ENCODE measurements at places on chromosomes 6 and 20. TPM values are rescaled to one million over a fixed set of nuclear protein-coding genes. Genes with fewer than 3 reads are reported as not detected.
A peak's percentile ranks its signal among the peaks of the same experiment; 100 is the strongest.

DNA sequence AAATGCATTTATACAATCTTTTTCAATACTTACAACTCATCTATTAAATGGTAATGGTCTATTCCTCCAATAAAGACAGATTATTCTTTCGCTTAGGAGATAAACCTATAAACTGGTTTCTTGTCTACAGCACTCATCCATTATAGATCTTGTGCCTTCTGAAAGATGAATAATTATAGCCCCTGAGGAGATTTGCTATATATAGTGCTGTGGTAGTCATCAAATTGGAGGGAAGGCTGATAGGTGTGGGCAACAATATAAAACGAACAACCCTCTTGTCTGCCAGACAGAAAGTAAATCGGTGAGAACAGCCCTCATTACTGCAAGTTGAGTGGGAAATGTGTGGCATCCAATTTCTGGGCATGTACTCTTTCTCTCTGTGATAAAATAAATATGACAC, 292.5 kb upstream of the CNR1 start:
- ATAC-seq, result no peak

- ATAC-seq, result no peak
Measured at GRCh38 chr6:46605091-46605797, 47.4 kb downstream of the CYP39A1 start.

TRIM40 gene
- total RNA-seq, result not detected

DNA sequence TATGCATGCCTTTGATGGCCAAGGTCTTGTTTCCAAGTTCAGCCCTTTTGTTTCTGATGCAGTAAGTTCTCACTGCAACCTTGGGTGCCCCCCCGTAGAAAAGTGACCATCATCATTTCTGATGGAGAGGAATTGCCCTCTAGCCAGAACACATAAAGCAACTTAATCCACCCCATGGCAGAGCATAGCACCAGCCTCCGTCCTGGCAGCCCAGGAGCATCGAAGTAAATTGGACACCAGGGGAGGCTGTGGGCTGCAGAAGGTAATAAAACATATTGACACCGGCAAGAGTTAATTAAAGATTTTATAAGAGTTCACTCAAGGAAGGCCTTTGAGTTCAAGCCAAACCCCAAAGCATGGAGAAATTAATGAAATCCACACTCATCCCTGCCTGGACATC, 39.2 kb upstream of the CST7 start:
- no peak for ATAC-seq

GRCh38 chr6:148304976-148305375, 37.7 kb upstream of the SASH1 start:
- ATAC-seq, result no peak

EDN3 gene
- 9.7 TPM for total RNA-seq

DNA sequence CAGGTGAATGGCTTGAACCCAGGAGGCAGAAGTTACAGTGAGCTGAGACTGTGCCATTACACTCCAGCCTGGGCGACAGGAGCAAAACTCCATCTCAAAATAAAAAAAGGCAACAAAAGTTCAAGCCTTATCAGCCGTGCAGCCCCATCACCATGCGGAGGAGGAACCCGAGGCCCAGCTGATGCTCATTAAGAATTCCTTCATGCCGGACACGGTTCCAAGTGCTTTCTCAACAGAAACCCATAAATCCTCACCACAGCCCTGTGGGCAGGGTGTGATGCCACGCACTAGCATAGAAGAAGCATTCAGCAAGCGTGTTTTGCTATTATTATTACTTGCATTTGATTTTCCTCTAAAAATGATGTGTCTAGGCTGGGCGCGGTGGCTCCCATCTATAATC, 56.3 kb downstream of the PREX1 start:
- no peak for ATAC-seq

DNA sequence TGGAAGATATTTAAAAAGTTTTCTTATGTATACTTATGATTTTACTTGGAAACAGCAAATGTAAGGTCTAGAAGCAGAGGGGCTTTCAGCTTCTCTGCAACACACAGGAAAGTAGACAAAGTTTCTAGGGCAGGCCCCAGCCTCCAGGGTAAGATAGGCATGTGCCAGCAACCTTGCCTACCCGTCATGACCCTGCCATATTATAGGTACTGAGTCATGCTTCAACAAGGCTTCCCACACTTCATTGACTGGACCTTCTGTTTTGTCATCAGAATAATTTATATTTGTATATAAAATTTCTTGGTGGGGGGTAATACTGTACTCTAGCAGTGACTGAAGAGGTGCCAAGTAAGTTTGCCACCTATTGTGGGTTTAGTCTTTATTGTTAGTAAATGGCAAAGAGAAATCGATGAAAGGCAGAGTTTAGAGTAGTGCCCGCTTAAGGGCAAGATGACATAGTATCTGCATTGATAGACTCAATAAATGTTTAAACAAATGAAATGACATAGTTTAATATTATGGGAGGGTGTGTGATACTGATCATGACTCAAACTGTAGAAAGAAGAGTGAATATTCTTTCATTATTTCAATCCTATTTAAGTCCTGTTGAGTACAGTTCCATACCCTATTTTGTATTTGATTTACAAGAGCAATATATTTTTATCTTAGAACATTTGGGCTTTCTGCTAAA, 95.6 kb downstream of the JARID2 start:
- no peak for ATAC-seq

- no peak for ATAC-seq
Measured at GRCh38 chr6:159450815-159451465, 242.1 kb downstream of the SOD2 start.

- peak; percentile 80 for ATAC-seq
Measured at GRCh38 chr6:170011204-170012036, 260.0 kb downstream of the ERMARD start.

IPCEF1 gene
- 1.2 TPM for total RNA-seq

GRCh38 chr6:14079433-14079832, 38.1 kb upstream of the CD83 start:
- no peak for ATAC-seq

CHRNA4 gene
- not detected for total RNA-seq

DNA sequence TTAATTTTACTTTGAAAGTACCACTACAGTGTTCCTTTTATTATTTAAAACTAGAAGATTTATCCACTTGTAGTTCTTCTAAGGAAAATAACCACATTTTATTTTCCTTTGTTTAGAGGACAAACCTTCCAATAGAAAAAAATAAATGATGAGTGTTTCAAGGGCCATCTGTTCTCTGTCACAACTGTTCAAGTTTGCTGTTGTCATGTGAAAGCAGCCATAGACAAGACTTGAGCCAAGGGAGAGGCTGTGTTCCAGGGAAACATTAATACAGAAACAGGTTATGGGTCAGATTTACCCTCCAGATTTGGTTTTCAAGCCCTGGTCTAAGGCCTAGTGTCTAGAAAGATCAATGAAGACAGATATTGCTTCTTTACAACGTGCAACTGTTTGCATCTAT, 463.6 kb downstream of the C6orf118 start:
- ATAC-seq, result no peak

DNA sequence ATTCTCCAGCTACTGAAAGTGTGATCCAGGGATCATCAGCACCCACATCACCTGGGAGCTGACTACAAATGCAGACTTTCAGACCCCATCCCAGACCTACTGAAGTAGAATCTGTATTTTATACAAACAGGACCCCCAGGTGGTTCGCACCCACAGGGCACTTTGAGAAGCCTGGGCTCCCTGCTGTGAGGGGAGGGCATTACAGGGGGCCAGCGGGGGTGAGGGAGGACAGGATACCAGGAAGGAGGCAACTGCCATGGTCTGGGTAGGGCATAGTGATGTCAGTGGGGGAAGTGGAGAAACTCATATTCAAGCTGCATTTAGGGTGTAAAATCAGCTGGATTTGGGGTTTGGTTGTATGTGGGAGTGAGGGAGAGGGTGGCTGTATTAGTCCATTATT, 2.0 kb upstream of the ADA start:
- ATAC-seq, result no peak

BRD2 gene
- 154 TPM for total RNA-seq

TRIM10 gene
- not detected for total RNA-seq

GRCh38 chr6:12379181-12379580, 89.0 kb downstream of the EDN1 start:
- no peak for ATAC-seq

TAF11 gene
- total RNA-seq, result 20.9 TPM

PTCRA gene
- not detected for total RNA-seq

GRCh38 chr6:120357447-120357846, 976.8 kb downstream of the TBC1D32 start:
- ATAC-seq, result no peak

DNA sequence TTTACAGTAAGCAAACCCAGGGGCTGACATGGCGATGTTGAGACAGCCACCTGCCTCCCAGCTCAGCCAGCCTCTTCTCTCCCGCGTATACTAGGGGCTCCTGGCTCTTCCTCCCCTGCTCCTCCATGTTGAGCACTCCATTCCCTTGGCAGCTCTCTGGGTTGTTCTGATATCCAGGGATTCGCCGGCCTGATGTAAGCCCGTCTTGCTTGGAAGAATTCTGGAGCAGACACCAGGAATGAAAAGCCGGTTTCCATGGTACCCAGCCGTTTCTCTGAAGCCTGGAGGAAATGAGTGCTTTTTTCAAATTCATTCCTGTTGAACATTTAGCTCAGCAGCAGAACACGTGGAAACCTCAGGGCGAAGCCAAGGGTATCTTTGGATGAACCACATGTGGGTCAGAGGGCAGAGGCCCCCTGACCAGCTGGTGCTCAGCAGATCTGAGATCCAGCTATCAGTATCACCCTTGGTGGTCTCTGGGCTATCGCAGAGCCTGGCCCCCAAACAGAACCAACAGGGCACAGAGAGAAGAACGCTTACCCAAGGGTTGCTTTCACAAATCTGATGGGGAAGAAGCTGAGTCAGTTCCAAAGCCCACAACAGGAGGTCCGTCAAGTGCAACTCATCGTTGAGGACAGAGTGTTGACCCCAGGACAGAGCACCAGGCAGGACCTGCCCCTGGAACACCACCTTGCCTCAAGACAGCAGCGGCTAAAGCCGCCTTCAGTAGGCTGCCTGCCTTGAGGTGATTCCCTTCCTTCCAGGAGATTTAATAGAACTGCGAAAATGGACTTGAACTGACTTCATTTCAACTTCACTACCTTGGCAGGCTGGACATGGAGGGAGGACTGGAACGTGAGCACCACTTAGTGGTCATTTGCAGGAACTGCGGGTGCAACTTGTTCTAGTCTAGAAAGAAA, 96.1 kb upstream of the RIN2 start:
- ATAC-seq, result peak; percentile 63

DNA sequence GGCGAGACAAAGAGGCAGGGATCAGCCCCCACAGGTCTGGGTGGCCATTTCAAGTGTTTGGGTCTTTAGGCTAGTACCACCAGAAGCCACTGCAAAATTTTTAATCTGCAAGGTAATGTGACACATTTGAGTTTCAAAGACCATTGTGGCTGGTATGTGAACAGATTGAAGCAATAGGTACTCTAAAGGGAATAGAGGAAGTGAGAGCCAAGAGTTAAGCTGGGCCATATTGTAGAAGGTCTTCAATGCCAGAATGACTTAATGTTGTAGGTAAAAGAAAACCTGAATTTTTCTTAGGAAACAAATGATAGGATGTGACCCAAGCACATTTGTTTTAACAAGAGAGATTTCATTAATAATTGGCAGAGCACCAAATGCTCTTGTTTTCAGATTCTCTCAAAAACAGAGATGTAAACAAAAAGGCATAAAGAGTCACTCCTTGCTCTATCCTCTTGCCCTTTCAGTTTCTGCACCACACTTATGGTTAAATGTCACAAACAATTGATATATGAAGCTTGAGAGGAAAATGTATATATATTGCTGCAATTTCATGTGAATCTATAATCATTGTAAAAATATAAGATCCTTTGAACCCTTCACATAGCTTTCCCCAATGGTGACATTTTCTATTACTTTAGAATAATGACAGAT, 307.1 kb upstream of the PLN start:
- ATAC-seq, result no peak

FAXC gene
- total RNA-seq, result 18.4 TPM

- ATAC-seq, result no peak
Measured at GRCh38 chr20:13494019-13494418, 144.7 kb downstream of the TASP1 start.

WFDC5 gene
- total RNA-seq, result not detected

LKAAEAR1 gene
- not detected for total RNA-seq

DNA sequence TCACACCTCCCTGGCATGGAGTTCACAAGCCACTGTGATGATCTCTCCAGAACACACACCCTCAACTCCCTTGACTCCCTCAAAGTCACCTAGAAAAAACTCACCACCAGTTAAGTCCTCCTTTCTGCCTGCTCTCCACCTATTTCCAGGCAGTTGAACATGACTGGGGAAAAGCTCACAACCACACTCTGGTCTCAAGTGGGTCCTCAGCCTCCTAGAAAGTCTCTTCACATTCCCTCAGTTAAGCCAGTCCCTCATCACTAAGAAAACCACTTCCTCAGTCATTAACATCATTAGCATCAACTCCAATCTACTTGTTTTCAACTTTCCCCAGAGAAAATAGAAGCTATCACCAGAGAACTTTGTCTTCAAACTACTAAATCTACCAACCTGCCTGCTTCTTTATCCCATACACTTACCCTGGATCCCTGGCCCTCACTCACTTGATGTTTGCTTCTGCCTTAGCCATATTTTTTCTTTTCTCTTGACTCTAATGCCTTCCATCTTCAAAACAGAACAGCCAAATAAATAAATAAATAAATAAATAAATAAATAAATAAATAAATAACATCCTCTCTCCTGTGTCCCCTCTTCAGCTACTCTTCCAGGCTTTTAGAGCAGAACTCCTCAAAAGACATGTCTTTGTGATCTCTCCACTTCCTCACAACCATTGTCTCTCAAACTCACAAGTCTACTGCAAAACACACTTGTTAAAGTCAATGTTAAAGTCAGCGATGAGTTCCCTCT, 742.4 kb upstream of the FLRT3 start:
- no peak for ATAC-seq

- ATAC-seq, result no peak
Measured at GRCh38 chr6:35469751-35470662, 1.8 kb downstream of the RPL10A start.

SLC35D3 gene
- 0.12 TPM for total RNA-seq

DNA sequence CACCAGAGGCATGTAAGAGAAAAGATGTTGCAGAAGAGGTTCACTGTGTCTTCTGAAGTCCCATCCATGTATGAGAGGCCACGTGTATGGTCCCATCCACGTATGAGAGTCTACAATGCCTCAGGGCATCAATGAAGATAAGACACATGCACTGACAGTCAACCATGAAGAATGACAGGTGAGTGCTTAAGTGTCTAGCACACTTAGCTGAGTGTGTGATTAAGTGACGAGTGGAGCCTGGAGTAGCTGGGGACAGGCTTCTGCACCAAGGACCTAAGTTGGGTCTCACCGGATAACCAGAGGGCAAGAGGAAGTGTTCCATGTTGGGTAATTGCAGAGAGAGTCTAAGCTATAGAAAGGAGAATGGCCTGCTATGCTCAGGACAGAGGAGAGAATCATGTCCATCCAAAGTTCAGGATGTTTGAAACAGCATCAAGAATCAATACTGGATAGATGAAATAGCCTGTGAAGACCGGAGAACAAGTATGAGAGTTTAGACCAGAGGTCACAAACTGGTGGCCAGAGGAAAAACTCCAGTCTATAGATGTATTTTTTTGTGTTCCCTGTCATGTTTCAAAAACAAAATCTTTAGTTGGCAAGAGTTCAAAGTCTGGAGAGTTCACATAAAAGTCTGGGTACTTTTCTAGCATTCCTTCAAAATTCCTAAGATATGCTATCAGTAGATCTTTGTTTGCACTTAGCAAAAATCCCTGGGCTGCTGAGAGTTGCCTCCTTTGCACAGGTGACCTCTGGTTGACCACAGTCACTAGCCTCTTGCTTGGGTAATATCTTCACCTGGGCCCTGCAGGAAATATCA, 165.8 kb downstream of the KIF16B start:
- ATAC-seq, result no peak

COX4I2 gene
- 40.9 TPM for total RNA-seq

Data from gastroesophageal sphincter (tissue), 4 donors.